Activated CD4-positive, CD25-positive, alpha-beta regulatory T cell (primary cell): ENCODE measurements at places on chromosomes 3 and 15.

DNA sequence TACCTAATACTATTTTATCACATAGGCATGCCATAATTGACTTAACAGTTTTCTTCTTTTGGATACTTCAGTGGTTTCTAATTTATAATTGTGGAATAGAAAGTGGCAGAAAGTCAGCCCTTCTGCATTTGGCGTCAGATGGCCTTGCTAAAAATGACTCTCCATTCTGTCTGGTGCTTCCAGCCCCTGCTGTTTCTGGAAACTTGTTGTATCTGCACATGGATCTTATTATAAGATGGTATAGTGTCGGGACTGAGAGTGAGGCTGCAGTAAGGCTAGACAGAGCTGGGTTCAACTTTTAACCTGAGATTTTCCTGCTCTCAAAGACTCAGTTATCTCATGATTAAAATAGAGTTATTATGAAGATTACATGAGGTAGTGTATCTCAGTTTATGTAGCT, 74.8 kb upstream of the WDR72 start:
- no peak for DNase-seq

GRCh38 chr3:97871186-97871585, 49.4 kb downstream of the CRYBG3 start:
- no peak for DNase-seq

GRCh38 chr3:156413293-156413892, 141.5 kb downstream of the SSR3 start:
- DNase-seq: no peak

- DNase-seq: no peak
Measured at GRCh38 chr3:158678687-158679086, 6.2 kb upstream of the LXN start.

GRCh38 chr3:63964681-63965485, 52.7 kb upstream of the SCAANT1 start:
- DNase-seq: no peak

- DNase-seq: no peak
Measured at GRCh38 chr3:42665050-42665878, 11.8 kb downstream of the ZBTB47 start.

GRCh38 chr3:8882171-8882593, 81.1 kb downstream of the RAD18 start:
- DNase-seq: no peak

- DNase-seq: no peak
Measured at GRCh38 chr3:124652009-124652408, 78.2 kb upstream of the UMPS start.

DNA sequence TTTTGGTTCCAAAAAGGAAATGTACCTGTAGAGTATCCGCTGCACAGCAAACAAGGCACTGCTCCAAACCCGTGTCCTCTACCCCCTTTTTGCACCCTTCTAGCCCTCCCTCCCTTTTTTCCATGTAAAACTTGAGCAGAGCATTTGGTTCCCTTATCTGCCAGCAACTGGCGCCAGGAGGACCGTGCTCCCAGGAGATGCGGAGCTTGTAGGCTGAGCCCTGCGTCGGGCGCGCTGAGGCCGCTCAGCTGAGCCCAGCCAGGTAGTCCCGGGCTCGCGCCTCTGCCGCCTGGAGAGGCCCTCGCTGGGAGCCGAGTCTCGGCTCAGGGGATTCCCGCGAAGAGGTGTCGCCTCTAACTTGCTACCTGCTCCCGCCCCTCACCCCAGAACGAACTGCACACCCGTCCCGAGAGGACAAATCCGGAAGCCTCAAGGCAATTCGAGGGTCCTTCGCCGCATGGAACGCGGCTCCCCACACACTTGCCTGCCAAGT, 575 bp downstream of the TRPM7 start:
- peak; percentile 34 for DNase-seq

DNA sequence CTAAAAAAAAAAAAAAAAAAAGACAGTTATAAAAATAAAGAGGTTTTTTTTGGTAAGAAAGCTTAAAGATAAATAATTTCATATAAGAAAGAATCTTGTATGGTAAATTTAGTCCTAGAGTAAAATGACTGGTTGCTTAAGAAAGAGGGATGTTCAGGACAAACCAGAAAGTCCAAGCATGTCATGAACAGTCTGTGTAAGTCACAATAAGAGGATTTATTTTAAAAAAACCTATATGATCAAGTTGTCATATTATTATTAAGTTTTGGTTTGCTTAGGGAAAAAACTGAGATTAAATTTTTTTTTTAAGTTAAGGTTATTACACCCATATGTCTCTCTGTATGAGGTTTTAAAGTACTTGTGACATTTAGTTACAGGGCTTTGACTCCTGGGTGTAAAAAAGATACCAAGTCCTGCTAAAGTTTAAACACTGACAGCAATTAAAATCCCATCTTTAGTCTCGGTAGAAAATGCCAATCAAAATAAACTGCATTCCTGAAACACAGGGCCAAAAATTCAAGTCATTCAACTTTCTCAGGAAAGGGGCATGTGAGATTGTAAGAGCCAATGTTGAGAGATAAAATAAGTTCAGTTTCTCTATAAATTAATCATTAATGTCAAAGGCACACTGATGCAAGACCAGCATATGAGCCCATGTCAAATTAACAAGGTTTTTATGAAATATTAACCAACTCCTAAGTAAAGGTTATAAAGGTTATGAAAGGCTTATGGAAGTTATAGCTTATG, 8.5 kb upstream of the BDH1 start:
- DNase-seq: no peak

DNA sequence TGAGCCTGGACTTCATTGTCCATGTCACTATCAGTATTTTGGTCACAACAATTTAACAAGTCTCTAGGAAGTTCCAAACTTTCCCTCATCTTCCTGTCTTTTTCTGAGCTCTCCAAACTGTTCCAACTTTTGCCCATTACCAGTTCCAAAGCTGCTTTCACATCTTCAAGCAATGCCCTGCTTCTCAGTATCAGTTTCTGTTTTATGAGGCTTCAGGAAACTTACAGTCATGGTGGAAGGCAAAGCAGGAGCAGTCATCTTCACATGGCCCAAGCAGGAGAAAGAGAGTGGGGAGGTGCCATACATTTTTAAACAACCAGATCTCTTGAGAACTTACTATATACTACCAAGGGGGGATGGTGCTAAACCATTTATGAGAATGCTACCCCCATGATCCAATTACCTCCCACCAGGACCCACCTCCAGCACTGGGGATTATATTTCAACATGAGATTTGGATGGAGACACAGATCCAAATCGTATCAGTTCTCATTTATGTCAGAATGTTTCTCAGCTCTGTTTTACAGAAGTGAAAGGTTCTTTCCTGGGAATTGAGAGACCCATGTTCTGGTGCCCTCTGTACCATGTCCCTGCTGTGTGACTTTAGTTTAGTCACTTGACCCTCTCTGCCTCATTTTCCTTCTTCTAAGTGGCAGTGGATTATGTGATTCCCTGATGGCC, 169.7 kb downstream of the PLCL2 start:
- DNase-seq: no peak

DNA sequence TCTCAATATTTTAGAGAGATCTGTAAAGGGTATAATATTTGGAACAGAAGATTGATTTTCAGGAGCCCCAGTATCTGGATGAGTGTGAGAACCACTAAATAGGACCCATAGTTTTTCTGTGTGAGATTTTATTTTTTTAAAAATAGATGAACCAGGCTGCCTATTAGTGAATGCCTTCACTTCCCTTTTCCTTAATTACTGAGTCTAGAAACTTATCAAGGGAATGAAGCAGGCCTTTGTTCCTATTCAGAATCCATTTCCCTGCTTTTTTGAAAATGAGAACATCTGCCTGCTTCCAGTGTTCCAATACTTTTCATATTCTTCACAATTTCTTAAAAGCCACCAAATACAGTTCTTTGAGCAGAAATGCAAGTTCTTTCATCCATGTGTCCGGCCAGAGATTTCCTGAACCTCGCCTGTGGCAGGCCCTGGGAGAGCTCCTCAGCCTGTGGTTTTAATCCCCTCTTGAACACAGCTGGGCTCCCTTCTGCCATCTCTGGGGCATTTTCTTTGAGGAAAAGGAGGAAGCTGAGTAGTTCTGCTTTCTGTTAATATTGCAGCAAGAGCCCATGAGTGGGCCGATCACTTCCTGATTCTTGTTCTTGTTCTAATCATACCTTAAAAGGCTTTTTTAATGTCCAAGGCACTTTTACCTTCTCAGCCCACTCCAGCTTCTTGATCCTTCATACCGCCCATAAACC, 4.7 kb downstream of the EHD4 start:
- DNase-seq: no peak

DNA sequence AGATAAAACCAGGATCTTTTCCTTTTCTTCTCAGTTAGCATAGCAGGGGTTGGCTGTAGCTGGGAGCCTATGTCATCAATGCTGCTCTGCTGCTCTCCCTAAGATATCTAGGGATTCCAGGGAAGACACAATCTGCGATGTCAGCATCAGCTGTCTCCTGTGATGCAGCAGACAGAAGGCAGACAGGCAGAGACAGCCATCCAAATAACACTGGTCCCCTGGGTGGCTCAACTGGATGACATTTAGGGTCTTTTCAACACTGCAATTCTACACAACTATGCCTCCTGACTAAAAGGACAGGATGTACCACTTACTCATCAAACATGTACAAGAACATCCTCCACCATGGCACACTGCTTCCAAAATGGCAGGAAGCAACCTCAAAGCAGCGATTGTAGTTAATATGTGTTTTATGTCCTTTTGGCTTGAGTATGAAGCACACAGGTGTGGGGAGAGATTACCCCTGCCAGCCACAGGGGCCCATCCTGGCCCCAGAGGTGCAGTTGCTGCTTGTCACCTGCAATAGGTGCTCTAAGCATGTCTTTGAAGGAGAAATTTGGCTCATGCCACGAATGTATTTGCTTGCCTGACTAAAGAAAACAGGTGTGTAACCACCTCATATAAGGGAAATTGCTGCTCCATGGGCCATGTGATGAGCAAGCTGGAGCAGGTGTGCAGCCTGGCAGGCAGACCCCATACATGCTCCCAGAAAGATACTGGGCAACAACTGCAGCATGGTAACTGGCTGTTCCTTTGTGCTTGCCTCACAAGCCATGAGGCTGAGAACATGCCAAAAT, 357.8 kb downstream of the VPS13C start:
- DNase-seq: no peak

- no peak for DNase-seq
Measured at GRCh38 chr3:75049533-75049932, 435.1 kb upstream of the CNTN3 start.

GRCh38 chr15:76253691-76254473, 57.4 kb downstream of the ETFA start:
- no peak for DNase-seq

DNA sequence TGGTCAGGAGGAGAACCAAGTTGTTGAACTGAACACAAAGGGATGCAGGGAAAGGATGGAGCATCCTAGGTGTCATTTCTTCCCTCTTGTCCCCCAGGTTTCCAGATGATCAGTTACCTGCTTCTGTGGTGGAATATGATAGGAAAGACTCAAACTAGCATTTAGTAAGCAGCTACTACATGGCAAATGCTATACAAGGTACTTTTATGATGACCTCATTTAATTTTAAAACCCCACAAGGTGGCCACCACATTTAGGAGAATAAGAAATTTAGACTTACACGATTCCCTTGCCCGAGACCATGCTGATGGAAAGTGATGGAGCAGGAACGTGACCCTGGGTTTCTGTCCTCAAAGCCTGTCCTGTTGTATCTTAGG, 40.9 kb downstream of the CCR4 start:
- DNase-seq: no peak
